T-helper 2 cell (primary cell): ENCODE measurements at places on chromosomes 13 and 19.

- DNase-seq, result no peak
Observed at GRCh38 chr13:94712287-94712811, at the start of gene SOX21. TSS of gene SOX21 (minus strand) at chr13:94712545. CDS start at chr13:94712049, 496 bp downstream.

DNA sequence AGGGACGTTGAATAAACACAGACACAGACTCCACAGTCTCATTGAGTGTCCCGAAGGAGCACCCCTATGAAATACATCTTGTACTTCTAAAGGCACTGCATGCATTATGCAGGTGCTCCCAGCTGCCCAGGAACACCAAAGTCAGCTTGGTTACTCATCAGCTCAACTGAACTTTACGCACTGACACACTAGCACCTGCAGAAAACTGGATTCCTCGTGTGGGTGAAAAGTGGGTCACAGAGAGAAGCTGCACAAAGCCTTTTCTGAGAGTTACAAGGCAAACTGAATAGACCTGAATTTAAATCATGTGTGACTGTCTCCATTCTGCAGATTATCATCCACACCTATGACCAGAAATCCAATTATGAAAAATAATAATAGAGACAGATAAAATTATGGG is 527.5 kb upstream of the NBEA start:
- no peak for DNase-seq

GRCh38 chr13:65555962-65556361 is 1674.2 kb downstream of the PCDH9 start:
- no peak for DNase-seq

- DNase-seq, result no peak
Observed at GRCh38 chr13:41707194-41707821, 250.0 kb downstream of the RGCC start.

- DNase-seq, result no peak
Observed at GRCh38 chr13:111627596-111627995, 307.2 kb downstream of the TEX29 start.

DNA sequence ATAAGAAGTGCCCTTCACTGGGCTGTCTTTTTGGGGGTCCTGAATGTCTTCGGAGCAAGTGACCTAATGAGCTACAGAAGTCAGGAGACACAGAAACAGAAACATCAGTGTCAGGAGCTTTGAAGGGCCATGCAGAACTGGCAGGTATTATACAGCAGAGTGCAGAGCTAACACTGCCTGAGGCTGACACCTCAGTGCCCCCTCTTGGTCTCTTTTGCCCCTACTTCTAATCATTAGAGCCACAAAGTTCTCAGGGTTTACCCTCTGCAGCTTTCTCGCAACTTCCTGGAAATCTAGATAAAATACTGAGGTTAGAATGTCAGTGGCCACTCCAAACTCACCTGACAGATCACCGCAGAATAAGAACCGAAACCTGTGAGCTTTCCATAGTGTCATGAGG is 172.7 kb downstream of the B3GLCT start:
- no peak for DNase-seq

GRCh38 chr19:54094426-54095000 is 6.1 kb downstream of the OSCAR start:
- DNase-seq, result no peak

- peak; percentile 76 for DNase-seq
Observed at GRCh38 chr13:91725646-91726045, 327.2 kb downstream of the GPC5 start.

DNA sequence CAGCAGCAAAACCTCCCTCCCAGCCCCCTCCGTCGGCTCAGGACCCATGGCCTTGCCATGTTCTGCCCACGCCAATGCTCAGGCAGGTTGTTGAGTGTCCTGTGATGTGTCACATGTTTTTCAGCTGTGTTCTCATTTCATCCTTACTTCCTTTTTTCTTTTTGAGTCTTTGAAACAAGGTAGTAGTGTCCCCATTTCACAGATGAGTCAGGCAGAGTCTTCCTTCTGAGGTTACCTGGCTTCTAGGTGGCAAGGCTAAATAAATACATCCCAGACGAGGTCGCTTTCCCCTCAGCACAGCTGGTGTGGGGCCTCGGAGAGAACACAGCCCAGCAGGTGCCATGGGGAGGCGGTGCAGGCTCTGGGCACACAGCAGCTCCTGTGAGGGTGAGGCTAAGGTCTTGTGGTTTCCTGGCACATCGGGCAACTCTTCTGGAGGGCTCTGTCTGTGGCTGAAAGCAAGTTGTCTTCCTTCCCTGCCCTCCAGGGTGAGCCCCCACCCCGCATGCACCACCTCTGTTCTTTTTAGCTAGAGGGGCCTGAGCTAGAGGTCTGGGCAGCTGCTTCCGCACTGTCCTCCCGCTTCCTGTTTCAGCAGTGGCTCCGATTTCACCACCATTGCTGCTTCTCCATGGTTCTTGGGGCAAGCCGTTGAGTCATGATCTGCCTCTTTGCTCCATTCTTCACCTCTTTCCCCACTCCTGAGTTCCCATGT is 15.1 kb downstream of the PRAM1 start:
- DNase-seq, result peak; percentile 88

- DNase-seq, result no peak
Observed at GRCh38 chr19:34577056-34577455, 95.5 kb downstream of the WTIP start.

- no peak for DNase-seq
Observed at GRCh38 chr13:98909016-98909415, 68.8 kb downstream of the DOCK9 start.

DNA sequence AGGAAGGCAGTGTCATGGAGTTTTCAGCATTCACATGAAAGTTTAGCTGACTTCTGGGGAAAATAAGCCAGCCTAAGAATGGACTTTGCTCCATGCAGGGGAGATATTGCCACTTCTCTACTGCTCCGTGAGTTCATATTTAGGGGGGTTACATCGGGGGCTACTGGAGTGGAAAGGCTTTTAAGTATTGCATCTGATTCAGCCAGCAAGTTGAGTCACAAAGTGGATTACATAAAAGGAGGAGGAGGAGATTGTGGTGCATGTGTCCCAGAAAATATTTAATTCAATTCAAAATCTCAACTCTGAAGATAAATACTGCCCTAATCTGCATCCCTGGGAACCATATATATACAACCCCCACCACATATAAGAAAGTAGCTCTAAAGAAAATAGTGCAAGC is 617.2 kb downstream of the DCT start:
- no peak for DNase-seq

- DNase-seq, result no peak
Observed at GRCh38 chr19:8311461-8312260, 3.5 kb upstream of the CD320 start.

GRCh38 chr19:41403181-41403970 is 5.8 kb downstream of the BCKDHA start:
- DNase-seq, result no peak

DNA sequence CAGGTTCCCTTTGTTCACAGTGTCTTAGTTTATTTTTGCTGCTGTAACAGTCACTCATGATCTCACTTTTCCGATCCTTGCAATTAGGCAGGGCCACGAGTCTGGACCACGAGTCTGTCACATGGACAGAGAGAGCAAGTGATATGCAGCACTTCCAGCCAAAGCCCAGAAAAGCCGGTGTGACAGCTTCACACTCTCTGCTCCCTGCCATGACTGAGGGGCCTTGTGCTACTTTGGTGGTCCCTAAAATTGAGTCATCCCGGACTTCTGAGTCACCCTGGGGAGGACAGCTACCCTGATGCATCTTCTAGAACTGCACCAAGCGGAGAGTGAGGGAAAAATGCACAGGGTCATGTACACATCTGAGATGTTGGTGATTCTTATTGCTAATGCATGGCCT is 179.6 kb downstream of the EFNB2 start:
- no peak for DNase-seq
